Omental fat pad (tissue), 4 donors: ENCODE measurements at places on chromosomes 3 and 15.

- DNase-seq = no peak
Observed at GRCh38 chr3:10434938-10435336, 70.4 kb downstream of the ATP2B2 start.

DNA sequence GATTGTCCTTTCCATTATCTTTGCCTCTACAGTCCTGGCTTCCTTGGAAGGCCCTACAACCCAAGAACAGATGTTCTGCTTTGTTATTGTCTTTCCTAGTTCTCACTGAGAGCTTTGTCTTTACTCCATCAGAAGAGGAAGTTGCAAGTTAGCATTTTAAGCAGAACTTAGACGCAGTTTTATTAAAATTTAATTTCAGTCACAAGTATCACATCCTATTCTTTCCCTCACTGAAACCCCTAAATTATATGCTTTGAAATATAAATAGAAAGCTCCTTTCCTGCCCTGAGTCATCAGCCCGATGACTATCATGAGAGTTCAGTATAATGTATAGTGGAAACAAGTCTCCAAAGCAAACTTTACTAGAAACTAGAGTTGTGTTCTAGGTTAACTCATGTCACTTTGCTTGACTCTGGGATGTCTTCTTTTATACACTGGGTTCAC, 291.2 kb upstream of the RBMS3 start:
- DNase-seq = no peak

GRCh38 chr3:177881351-177881750, 654.9 kb upstream of the KCNMB2 start:
- no peak for DNase-seq

GRCh38 chr3:106302451-106303221, 433.8 kb upstream of the CBLB start:
- DNase-seq = no peak

DNA sequence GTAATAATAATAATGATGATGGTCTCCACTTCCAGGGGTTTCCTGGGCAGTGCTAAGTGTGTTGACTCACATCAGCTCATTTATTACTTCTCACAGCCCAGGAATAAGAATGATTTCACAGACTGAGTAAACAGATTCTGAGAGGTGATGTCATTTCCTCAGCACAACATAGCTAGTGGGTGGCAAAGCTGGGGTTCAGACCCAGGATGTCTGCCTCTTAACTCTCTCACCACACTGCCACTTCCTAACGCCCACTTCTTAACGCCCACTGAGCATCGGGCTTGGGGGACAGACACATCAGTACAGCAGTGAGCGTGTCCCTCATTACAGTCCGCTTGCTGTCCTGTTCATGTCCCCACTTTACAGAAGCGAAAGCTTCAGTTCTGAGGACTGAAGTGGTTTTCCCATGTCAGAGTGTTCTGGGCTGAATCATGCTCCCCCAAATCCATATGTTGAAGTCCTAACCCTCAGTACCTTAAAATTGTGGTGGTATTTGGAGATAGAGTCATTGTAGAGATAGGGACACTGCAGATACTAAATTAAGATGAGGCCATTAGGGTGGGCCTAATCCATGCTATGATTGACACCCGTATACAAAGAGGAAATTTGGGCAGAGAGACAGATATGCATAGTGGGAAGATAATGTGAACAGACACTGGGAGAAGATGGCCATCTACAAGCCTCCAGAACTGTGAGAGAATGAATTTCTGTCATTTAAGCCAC, 68.0 kb downstream of the ATP2B2 start:
- no peak for DNase-seq
